Immature natural killer cell (primary cell): ENCODE measurements at places on chromosomes 4 and X. TPM values are rescaled to one million over a fixed set of nuclear protein-coding genes. Genes with fewer than 3 reads are reported as not detected.
A peak's percentile ranks its signal among the peaks of the same experiment; 100 is the strongest.

DNA sequence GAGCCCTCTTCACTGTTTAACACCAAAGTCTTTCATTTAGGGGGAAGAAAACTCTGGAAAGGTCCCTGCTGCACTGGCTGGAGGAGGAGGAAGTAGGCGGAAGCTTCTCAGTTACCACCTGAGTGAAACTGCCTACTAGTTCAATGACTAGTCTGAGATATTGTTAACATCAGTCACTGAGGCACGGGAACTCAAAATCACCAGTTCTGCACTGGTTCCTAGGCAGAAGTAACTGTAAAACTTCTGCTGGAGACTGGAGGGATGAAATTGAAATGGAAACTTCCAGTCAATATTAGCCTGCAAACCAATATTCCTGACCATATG is 178.3 kb downstream of the SNCA start:
- H3K36me3 ChIP-seq, result no peaks in the 10 kb centered on the region
- H3K27ac ChIP-seq, result no peak overlapping the region
- no peak for DNase-seq
- no peak overlapping the region for H3K4me3 ChIP-seq

- H3K4me1 ChIP-seq, result peaks cover 3% of the 10 kb centered on the region
- H3K36me3 ChIP-seq, result no peaks in the 10 kb centered on the region
- no peak overlapping the region for H3K27ac ChIP-seq
- no peak overlapping the region for H3K4me3 ChIP-seq
- peaks cover 2% of the 10 kb centered on the region for H3K27me3 ChIP-seq
Measured at GRCh38 chrX:124229374-124229773, 103.1 kb upstream of the TEX13D start.

DNA sequence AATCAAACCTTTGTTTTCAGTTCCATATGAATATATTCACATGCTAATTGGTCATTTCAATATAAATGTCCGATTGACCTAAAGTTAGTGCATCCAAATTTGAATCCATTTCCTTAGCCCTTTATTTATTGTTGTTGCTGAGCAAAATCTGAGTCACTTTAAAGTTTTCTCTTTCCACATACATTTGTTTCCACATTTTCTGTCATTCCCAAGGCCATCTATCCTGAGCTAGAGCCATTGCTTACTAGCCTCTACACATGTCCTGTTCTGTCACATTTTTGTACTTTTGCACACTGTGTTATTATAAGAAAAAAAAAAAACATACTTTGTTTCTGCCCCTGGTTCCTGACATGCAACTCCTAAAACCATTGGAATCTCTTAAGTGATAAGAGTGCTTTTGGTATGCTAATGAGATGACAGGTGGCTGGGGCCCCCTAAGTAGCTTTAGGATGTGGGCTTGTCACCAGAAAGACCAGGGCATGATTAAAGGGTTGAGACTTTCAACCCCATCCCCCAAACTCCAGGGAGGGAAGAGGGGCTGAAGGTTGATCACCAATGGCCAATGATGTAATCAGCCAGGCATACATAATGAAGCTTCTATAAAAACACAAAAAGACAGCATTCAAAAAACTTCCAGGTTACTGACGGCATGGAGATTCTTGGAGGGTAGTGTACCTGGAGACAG is 353.3 kb upstream of the MAGEB16 start:
- no peaks in the 10 kb centered on the region for H3K36me3 ChIP-seq
- no peak for DNase-seq
- H3K4me3 ChIP-seq, result no peak overlapping the region
- no peak overlapping the region for H3K27ac ChIP-seq

DNA sequence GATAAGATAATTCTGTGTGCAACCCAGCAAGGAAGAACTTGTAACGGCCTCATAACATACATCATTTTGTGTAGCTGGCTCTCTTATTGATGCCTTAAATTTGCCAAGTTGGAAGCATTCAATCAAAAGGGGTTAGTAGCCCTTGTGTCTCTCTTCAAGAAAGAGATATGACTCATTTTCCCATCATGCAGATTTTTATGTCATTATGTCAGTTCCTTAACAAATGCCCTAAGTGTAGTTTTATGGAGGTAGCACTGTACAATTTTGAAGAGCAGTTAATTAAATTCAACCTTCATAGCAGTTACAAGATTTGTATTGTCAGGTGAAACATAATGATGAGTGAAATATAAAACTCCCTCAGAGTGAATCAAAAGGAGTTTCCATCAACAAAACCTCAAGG is 215.6 kb downstream of the GRIA3 start:
- no peak overlapping the region for H3K4me3 ChIP-seq
- H3K4me1 ChIP-seq, result no peaks in the 10 kb centered on the region
- H3K36me3 ChIP-seq, result no peaks in the 10 kb centered on the region
- no peaks in the 10 kb centered on the region for H3K27me3 ChIP-seq
- no peak for DNase-seq

GRCh38 chr4:122978109-122978508 is 55.7 kb upstream of the NUDT6 start:
- DNase-seq, result no peak
- no peak overlapping the region for H3K4me3 ChIP-seq
- H3K27me3 ChIP-seq, result peaks cover under 1% of the 10 kb centered on the region
- H3K27ac ChIP-seq, result no peak overlapping the region

DNA sequence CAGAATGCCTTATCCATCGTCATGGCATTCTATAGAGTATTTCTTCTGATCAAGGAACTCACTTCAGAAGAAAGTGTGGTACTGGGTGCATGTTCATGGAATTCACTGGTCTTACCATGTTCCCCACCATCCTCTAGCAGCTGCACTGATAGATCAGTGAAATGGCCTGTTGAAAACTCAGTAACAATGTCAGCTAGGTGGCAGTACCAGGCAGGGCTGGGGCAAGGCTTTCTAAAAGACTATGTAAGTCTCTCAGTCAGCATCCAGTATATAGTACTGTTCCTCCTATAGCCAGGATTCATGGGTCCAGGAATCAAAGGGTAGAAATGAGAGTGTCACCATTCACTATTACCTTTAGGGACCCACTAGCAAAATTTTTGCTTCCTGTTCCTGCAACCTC is 15.8 kb upstream of the LDB2 start:
- no peak for DNase-seq
- H3K4me3 ChIP-seq, result no peak overlapping the region
- H3K27ac ChIP-seq, result no peak overlapping the region
- H3K4me1 ChIP-seq, result peaks cover 8% of the 10 kb centered on the region

DNA sequence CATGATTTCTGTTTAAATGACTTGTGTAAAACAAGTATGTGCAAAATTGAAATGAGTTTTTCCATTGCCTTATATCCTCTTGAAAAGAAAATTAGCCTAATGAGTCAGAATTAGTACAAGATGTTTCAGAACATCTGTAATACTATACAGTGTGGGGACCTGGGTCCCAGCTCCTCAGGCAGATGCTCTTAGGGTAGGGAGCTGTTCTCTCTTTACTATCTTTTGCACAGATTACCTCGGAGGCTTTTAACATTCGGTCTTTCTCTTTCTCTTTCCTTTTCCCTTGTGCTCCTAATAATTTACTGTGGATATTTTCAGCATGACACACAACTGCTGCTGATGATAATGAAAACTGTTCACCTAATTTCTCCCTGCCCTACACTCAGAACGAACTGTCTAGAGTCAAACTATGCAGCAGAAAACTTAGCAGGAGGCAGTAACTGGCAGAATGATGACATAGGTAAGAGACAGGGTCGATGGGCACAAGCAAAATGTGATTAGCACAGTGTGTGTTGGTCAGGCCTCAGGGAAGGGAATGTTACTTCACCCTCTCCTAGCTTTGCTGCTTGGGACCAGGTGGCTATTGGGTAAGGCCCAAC is 455.3 kb downstream of the PDHA2 start:
- H3K4me3 ChIP-seq, result no peak overlapping the region
- H3K27me3 ChIP-seq, result no peaks in the 10 kb centered on the region
- H3K4me1 ChIP-seq, result no peaks in the 10 kb centered on the region
- no peaks in the 10 kb centered on the region for H3K36me3 ChIP-seq
- no peak for DNase-seq

GRCh38 chr4:99330648-99331047 is 9.4 kb upstream of the ADH1B start:
- no peak overlapping the region for H3K27ac ChIP-seq
- no peaks in the 10 kb centered on the region for H3K36me3 ChIP-seq
- no peak for DNase-seq
- H3K27me3 ChIP-seq, result no peaks in the 10 kb centered on the region

DNA sequence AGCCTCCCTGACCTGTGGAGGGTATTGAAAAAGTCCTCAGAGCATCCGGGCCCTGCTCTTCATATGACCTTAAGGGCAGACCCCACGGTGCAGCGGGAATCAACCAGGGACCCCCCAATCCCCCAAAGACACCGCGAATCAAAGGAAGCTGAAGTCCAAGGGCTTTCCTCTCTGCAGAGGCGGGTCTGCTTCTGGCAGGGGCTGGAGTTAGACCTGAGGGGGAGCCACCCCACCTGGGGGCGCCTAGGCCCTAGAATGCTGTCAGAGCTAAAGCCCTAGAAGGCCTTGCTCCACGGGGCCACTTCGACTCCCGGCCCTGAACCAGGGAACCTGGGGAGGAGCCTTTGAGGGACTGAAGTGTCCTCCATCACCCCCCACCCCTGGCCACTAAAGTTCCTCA is 2.8 kb upstream of the HAUS7 start:
- H3K4me1 ChIP-seq, result peaks cover 23% of the 10 kb centered on the region
- no peak for DNase-seq
- H3K36me3 ChIP-seq, result no peaks in the 10 kb centered on the region
- peak overlapping the region; percentile 60 for H3K4me3 ChIP-seq

DNA sequence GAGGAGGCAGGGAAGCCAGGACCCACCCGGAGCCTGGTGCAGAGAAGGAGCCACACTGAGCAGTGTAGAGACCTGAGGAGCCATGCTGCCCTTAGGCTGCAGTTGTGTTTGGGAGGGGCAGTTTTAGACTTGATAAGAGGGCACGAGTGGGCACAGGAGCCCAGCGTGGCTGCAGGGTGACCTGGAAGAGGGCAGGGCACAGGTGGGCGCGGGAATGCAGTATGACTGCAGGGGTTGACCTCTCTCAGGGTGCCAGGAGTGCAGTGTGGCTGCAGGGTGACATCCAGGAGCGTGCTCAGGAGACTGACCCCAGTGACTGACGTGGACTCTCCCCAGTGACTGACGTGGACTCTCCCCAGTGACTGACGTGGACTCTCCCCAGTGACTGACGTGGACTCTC is 14.6 kb upstream of the WDR1 start:
- peaks cover 4% of the 10 kb centered on the region for H3K27me3 ChIP-seq
- H3K4me1 ChIP-seq, result no peaks in the 10 kb centered on the region
- no peak overlapping the region for H3K27ac ChIP-seq
- no peak overlapping the region for H3K4me3 ChIP-seq
- DNase-seq, result no peak

GRCh38 chrX:47316276-47317025 is 53.9 kb upstream of the ZNF157 start:
- no peak for DNase-seq
- no peaks in the 10 kb centered on the region for H3K36me3 ChIP-seq
- H3K27ac ChIP-seq, result no peak overlapping the region
- H3K4me1 ChIP-seq, result no peaks in the 10 kb centered on the region
- H3K4me3 ChIP-seq, result no peak overlapping the region
- H3K27me3 ChIP-seq, result peaks cover 4% of the 10 kb centered on the region

DNA sequence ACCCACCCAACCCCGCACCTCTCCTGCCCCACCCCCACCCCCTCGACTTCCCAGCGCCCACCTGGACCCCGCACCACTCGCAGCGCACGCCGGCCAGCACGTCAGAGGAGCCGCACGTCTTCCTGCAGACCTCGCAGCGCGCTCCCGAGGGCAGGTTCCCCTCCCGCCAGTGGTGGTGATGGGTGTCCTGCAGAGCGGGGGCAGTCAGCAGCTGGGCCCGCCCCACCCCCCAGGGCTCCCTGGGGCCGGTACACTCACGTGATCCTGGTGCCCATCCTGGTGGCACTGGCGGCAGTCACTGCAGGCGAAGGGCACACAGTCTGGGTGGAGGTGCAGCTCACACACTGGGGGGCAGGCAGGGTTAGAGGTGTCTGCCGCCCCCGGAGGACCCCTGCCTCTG is 5.1 kb downstream of the DGKQ start:
- peaks cover 25% of the 10 kb centered on the region for H3K4me1 ChIP-seq
- H3K4me3 ChIP-seq, result no peak overlapping the region
- H3K27me3 ChIP-seq, result peaks cover 17% of the 10 kb centered on the region

GRCh38 chr4:37977471-37978247 is 17.5 kb downstream of the PTTG2 start:
- DNase-seq, result peak; percentile 76
- H3K4me1 ChIP-seq, result peaks cover 31% of the 10 kb centered on the region
- H3K27ac ChIP-seq, result peak overlapping the region; percentile 90
- H3K27me3 ChIP-seq, result no peaks in the 10 kb centered on the region
- no peaks in the 10 kb centered on the region for H3K36me3 ChIP-seq
- H3K4me3 ChIP-seq, result peak overlapping the region; percentile 88

GRCh38 chr4:71453531-71453930 is 114.7 kb downstream of the SLC4A4 start:
- no peak for DNase-seq
- H3K27me3 ChIP-seq, result no peaks in the 10 kb centered on the region
- H3K27ac ChIP-seq, result no peak overlapping the region
- no peaks in the 10 kb centered on the region for H3K4me1 ChIP-seq
- H3K36me3 ChIP-seq, result peaks cover 33% of the 10 kb centered on the region
- no peak overlapping the region for H3K4me3 ChIP-seq

DNA sequence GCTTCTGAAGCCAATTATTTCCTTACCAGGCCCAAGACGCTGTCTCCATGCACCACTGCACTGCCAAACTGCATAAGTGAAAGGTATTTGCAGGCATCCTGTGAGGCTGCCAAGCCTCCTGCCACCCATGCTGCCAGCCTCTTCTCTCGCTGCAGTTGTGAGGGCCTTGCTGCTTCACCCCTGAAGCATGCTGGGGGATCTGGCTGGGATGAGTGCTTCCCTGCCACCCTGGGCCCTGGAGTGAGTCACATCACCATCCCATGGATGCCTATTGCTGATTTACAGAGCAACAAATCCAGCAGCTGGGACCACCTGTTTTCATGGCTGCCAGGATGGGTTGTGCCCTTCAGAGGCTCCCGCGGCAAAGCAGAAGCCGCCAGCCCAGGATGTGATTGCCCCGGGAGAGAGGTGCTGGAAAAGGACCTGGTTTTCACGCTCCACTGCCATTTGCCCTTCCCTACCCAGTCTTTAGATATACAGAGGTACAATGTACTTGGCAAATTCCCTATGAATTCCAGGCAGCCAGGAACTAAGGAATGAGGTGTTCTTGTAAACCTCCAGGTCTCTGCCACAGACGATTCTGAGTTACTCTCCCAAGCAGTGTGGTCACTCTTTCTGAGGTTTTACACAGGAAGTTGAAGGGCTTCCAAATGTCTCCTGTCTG is 41.5 kb upstream of the PTCHD1 start:
- no peak for DNase-seq
- no peak overlapping the region for H3K4me3 ChIP-seq
- H3K27me3 ChIP-seq, result peaks cover 12% of the 10 kb centered on the region
- H3K27ac ChIP-seq, result no peak overlapping the region

GRCh38 chrX:136162827-136163570 is 15.7 kb downstream of the FHL1 start:
- H3K4me1 ChIP-seq, result no peaks in the 10 kb centered on the region
- H3K27ac ChIP-seq, result no peak overlapping the region
- H3K4me3 ChIP-seq, result no peak overlapping the region
- H3K27me3 ChIP-seq, result peaks cover 6% of the 10 kb centered on the region

Gene FANCB
- polyA plus RNA-seq, result 2.5 TPM

Gene NDP
- polyA plus RNA-seq, result not detected

Gene PSAPL1
- not detected for polyA plus RNA-seq

Gene WDR17
- not detected for polyA plus RNA-seq

Gene MAGED4B
- not detected for polyA plus RNA-seq

Gene CDKL5
- not detected for polyA plus RNA-seq

Gene SPANXN3
- polyA plus RNA-seq, result not detected

Gene PRRG3
- not detected for polyA plus RNA-seq

Gene SSX4B
- not detected for polyA plus RNA-seq

Gene DCAF12L1
- polyA plus RNA-seq, result not detected

Gene PAGE5
- polyA plus RNA-seq, result not detected

Gene ADH7
- polyA plus RNA-seq, result not detected
